ENCODE measurements at places on chromosomes 1 and 21.

DNA sequence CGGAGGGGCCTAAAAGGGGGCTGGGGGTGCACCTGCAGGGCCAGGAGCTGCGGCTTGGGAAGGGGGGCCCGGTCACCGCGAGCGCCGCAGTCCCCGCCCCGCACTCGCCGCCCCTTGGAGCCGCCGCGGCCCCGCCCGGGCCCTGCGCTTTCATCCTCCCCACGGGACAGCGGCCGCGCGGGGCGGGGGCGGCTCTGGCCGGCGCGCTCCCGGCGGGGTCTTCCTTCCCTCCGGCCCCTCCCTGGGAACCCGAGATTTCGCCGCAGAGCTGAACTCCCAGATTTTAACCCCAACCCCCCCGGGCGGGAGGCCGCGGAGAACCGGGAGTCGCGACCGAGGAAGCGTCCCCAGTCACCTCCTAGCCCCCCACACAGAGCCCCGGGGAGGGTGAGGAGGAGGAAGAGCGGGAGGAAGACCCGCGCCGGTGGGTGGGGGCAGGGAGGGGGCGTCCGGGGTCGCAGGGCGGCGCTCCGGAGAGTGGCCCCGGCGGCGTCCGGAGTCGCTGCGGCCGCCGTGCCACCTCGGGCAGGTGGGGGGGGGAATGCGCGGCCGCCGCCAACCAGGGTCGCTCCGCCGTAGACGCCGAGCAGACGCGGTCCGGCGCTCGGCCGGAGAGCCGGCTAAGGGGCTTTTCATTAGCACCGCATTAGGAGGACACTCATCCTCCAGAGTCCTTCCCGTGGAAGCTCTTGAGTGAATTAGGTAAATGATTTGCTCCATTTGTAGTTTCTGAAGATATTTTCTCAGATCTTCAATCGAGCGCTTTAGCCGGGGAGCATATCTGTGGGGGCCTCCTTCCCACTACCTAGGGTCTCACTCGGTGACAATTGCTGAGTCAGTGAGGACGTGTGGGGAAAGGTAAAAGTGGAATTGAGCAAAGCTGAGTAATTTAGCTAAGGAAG is 31.6 kb upstream of the NFIA start:
- DNase-seq = no peak

DNA sequence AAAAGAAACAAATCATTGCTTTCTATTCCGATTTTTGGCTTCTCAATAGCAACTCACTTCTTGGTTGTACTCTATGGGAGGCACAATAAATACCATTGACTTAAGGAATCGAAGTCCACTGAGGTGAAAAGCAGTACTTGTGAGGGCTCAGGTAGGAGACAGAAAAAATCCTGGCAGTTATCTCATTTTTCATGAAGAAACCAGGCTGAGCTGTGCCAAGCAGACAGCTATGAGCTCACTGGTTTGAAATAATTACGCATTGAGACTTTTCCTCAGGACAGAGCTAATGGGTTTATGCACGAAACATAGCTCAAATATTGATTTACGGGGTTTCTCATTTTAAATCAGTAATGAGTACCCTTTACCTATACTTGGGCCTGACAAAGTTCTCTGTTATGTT is 18.5 kb downstream of the COLGALT2 start:
- no peak for DNase-seq

GRCh38 chr1:213951876-213952275 is 35.9 kb upstream of the PROX1 start:
- no peak for DNase-seq

DNA sequence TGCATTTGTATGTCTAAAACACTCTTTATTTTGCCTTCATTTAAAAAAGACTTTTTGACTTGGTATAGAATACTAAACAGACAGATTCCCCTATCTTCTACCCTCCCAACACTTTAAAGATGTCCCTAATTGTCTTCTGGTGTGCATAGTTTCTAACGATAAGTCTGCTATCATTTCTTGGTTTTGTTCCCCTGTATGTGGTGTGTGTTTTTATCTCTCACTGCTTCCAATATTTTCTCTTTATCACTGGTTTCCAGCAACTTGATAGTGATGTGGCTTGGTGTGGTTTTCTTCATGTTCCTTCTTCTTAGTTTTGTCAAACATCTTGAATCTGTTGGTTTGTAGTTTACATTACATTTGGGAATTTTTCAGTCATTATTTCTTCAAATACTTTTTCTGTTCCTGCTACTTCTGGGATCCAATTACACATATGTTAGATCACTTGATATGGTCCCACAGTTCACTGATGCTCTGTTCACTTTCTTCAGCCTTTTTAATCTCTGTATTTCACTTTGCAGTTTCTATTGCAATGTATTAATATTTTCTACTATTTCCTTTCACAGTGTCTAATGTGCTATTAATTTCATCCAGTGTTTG is 23.2 kb downstream of the F5 start:
- no peak for DNase-seq

GRCh38 chr1:155873860-155874259 is 14.5 kb downstream of the SYT11 start:
- no peak for DNase-seq

DNA sequence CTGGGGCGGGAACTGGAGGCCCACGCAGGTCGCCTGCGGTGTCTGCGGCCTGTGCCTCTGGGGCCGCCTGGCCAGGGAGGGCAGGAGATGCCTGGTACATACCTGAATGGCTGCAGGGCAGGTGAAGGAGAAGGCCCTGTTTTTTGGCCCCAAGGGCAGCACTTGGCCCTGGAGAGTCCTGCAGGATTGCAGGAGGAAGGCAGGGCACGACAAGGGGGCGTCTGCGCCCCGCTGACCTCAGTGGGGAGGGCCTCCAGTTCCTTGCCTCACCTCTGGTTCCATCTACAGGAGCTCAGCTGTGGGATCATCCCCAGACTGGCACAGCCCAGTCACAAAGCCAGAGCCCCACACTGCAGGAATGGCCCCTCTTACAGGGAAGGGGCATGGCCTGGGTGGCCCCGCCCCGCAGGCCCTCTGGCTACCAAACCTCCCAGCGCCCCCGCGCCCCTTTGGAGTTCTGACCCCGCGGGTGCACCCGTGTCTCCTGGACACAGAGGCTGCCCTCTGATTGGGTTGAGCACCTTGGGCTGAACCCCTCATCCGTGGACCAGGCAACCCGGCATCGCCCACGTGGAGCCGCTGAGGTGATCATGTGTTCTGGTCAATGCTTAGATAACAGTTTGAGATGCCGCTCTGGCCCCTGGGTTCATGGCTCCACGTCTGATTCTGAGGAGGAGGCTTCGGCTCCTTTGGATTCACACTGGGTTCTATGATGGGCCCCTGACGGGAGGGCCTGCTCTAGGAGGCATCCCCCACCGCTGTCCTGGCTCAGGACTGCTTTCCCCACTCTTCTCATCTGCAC is 1.3 kb upstream of the PEX10 start:
- no peak for DNase-seq

GRCh38 chr1:175755516-175756070 is 12.2 kb upstream of the TNR start:
- DNase-seq = no peak

DNA sequence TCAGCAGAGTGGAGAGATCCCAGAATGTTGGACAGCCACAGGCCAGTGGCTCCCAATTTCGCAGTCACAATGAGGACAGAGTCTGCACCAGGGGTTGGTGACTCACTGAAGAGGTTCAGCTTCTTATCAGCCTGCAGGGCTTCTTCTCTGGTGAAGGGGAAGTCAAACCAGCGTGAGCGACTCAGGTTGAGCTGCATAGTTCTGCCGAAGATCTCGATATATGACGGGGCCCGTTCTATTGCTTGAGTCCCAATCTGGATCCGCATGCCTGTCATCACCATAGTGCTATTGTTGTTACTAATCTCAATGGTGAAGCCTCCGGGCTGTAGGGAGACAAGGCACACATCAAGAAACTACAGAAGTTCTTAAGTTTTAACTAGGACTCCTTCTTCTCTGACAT is 58.5 kb downstream of the UBR4 start:
- DNase-seq = no peak

- DNase-seq = no peak
These were observed 41.2 kb downstream of the RSPH1 start for GRCh38 chr21:42454786-42455185.

DNA sequence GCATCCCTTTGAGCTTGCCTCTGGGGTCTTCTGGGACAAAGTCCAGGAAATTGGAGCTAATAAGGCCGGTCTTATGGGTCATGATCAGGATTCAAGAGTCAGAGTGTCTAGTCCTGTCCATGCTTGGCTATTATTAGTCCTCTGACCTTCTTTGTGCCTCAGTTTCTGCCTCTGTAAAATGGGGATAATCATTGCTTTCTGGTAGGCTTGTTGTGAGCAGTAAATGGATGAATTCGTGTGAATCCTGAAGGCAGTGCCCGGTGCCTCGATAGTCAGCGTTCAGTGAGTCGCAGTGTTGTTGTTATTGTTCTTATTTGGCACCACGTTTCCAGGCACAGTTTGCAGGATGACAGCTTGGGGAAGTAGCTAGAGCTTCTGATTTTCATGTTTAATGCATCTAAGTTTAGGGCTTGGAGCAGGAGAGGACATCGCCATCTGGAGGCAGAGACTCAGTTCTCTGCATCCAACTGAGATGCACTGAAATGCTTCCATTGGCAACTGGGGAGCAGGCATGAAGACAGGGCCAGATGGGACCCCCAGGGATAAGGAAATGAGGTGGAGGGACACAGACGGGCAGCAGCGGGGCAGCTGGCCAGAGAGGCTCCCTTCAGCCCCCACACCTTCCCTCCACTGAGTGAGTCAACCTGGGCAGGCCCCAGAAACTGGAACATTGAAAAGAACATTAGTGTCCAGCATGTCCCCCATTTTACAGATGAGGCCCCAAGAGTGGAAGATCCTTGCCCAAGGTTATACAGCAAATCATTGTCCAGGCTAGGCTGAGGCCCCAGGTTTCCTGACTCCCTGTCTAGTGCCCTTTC is 160.3 kb downstream of the PTPRU start:
- DNase-seq = no peak

DNA sequence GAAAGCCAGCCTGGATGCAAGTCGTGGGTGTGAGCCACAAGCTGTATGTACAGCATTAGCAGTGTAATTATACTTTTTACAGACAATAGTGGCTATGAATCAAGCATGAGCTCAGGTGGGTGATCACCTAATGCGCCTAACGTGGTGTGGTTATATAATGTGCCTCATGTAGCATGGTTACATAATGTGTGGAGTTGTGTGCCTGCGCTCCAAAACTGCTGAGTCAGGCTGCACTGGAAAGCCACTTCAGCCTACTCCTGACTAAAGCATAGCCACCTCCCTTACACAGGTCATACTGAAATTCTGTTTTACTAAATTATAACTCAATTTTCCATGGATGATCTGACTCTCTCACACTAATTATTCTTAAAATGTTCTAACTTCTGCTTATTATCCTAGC is 69.8 kb downstream of the KCNT2 start:
- DNase-seq = no peak

- DNase-seq = no peak
These were observed 5.6 kb upstream of the SH3D21 start for GRCh38 chr1:36300526-36300925.

DNA sequence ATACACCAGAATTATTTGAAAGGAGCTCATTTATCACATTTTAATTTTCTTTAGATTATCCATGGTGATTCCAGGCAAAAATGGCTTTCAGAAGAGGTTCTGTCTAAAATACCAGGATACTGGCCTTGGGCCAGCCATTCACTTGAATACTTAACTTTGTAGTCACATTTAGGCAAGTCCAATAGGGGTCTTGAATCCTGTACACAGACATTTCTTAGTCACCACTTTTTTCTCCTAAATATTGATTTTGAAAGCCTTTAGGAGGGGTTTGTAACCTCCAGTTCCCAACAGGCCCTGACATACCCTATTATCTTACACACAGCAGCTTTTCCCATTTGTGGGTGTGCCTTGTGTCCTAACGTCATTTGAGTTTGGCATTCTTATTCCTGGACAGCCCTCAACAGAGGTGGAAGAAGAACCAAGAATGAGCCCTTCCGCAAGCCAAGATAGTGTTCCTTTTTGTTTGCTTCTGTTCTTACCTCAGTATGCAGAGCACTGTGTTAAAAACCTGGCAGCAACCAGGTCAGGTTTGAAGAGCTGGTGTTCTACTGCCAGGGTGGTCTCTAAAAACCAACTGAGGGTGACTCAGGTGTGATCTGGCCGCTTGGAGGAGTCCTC is 19.5 kb downstream of the MAP3K7CL start:
- no peak for DNase-seq

GRCh38 chr1:59638231-59638711 is 176.5 kb upstream of the HOOK1 start:
- DNase-seq = no peak

GRCh38 chr21:14519000-14519399 is 27.1 kb downstream of the SAMSN1 start:
- no peak for DNase-seq

GRCh38 chr1:158067662-158068061 is 74.2 kb downstream of the KIRREL1 start:
- peak; percentile 29 for DNase-seq

- DNase-seq = peak; percentile 48
These were observed 36.8 kb upstream of the RUNX3 start for GRCh38 chr1:24966724-24967346.

DNA sequence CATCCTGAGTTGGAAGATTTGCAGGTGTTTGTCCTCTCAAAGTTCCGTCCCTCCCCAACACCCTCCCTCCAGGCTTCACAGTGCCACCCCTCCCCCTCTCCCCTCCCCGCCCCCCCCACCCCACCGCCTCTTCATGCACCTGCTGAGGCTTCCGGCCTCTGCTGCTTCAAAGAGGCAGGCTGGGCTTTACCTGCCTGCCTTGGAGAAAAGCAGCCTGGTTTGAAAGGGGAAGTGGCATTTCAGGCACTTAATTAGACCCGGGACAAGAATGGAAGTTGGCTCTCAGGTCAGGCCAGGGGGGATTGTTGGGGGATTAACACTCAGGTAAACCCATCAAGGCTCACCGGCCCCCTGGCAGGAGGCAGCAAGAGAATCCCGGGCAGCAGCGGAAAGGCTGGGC is 21.1 kb downstream of the PAX7 start:
- no peak for DNase-seq

- DNase-seq = no peak
These were observed 78.9 kb upstream of the SLC45A1 start for GRCh38 chr1:8239039-8239305.

- DNase-seq = no peak
These were observed 62.6 kb upstream of the CLDN14 start for GRCh38 chr21:36542312-36543101.

- DNase-seq = no peak
These were observed 12.9 kb upstream of the KPNA6 start for GRCh38 chr1:32094746-32095521.
